ENCODE measurements at places on chromosomes 4 and X.
A peak's percentile ranks its signal among the peaks of the same experiment; 100 is the strongest.

DNA sequence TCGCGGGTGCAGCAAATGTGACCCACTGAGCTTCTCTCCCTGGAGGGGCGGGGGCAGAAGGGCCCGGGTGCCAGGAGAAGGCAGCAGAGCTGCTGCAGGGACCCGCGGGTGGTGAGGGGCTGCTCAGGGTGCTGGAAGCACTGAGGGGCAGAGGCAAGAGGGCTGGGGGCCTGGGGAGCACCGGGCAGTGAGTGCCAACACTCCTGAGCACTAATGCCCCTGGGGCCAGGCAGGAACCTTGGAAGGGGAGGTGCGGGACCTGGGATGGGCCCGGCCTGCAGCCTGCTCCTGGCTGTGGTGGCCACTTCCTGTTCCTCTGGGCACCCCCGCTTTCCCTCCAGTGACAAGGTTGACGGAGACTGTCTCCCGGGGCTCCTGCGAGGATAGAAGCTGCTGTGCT lies 66.5 kb upstream of the ADRA2C start:
- no peak for DNase-seq

DNA sequence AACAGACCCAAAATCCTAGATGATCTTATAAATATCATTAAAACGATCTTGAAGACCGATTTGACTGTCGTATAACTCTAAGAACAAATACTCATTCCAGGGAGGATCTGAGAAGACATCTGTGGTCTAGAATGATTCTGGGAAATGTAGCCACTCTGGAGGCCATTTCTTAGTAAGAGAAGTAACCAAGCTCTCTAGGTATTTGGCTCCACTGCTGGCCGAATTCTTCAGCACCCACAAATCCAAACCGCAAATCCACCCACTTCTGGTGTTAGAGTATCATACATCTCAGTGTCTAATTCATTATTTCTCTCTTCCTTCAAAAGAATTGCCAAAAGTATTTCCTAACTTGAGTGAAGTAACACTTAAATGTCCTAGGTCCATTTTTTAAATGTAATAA lies 23.9 kb downstream of the KLHL5 start:
- no peak for DNase-seq

DNA sequence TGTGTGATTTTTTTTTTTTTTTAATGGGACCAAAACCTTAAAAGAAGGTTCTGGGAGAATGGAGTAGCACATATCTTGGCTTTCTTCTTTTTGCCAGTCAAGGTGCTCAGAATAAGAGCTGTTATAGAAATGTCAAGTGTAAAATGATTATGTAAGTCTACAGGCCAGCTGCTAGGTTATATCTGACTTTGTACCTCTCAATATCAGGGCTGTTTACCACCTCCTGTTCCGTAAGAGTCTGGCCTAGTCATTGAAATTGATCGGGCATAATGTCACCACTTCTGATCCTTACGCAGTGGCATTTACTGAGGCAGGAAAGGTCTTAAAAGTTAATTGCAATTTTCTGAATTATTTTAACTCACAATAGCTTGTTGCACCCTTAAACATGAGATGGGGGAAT lies 41.1 kb downstream of the LIMCH1 start:
- no peak for DNase-seq

- no peak for DNase-seq
Measured at GRCh38 chr4:20249333-20249732, 2.4 kb upstream of the SLIT2 start.

DNA sequence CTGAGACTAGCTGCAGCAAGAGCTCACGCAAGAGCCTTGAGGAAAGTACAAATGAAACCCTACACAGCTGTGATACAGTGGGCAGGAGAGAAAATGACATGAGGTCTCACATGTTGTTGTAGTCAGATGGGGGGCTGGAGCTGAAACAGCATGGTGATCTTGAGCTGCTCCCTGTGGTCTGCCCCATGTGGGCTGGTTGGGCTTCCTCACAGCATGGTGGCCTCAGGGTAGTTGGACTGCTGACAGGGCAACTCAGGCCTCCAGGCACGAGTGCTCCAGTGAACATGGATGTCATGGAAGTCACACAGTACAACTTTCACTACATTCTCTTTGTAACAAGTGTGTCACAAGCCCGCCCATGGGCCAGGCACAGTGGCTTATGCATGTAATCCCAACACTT lies 3.4 kb upstream of the MAN2B2 start:
- no peak for DNase-seq

GRCh38 chrX:112668476-112669409 lies 11.0 kb downstream of the LHFPL1 start:
- DNase-seq: peak; percentile 31

GRCh38 chr4:180449395-180449956 lies 1793.7 kb upstream of the TENM3 start:
- peak; percentile 64 for DNase-seq

DNA sequence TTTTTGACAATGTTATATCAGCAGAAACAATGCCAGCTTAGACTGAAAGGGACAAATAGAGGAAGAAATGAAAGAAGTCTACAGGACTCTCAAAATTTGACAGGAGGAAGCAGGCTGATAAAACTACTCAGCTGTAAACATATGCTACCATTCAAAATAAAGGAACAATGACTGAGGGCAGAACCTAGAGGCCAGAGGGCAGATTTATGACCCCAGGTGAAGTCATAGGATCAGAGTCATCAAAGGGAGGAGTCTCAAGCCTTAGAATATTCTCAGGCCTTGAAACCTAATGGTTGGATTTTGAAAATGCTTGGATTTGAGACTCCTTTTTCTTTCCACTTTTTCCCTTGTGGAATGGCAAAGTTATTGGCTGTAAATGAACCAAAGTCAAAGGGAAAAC lies 17.0 kb upstream of the SYTL5 start:
- DNase-seq: no peak

DNA sequence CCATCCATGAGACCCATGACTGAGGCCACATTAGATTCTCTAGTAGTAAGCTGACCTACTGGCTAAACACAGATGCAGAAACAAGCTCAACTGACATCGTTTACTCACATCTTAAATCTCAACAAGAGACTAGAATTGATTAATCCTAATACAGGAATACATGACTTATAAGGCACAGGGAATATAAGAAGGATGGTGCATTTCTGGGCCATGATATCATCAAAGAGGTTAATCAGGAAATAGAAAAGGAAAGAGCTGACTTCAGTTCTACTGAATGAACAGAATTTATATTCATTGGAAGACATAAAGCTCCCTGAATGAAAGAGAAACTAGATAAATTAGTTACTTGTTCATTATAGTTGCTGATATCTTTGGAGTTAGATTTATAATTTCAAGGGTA lies 1406.5 kb downstream of the STIM2 start:
- no peak for DNase-seq

- DNase-seq: no peak
Measured at GRCh38 chr4:17812801-17813200, 2.0 kb downstream of the NCAPG start.

GRCh38 chr4:921830-922331 lies 10.2 kb downstream of the GAK start:
- peak; percentile 93 for DNase-seq

GRCh38 chrX:10367406-10367805 lies 210.6 kb downstream of the CLCN4 start:
- DNase-seq: no peak

- no peak for DNase-seq
Measured at GRCh38 chr4:150680651-150681050, 98.7 kb downstream of the MAB21L2 start.

Measured in GM12865 (cell line).